ENCODE measurements at places on chromosomes 13 and 19.
A peak's percentile ranks its signal among the peaks of the same experiment; 100 is the strongest.

DNA sequence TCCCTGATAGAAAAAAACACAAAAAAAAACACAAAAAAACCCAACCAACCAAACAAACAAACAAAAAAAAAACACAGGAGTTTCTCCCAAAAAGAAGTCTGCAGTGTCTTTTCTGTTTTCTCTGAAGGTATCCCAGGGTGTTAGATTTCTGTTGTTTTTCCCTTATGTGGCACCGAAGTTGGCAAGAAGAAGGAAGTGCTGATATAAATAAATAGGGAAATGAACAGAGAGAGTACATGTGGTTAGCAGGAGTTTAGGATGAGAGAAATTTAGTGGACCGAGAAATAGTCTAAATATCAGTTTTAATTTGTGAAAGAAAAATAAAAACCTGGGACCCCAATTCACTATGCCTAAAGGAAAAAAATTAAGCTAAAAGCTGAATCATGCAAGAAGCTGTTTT is 287.0 kb upstream of the SGCG start:
- no peak for DNase-seq

DNA sequence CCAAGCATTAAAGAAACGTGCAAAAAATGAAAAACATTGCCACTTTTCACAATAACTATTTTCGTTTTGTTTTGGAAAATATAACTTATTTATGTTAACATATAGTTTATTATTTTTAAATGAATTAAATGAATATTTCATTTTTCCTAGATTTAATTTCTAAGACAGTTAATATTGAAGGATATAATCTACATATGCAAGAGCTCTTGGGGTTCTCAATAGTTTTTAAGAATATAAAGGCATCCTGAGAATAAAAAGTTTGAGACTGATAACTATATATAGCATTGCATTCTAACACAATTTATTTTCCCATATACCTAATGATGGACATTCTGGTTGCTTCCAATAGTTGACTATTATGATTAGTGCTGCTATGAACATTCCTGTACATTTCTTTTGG is 19.9 kb downstream of the ZNF461 start:
- DNase-seq: no peak

DNA sequence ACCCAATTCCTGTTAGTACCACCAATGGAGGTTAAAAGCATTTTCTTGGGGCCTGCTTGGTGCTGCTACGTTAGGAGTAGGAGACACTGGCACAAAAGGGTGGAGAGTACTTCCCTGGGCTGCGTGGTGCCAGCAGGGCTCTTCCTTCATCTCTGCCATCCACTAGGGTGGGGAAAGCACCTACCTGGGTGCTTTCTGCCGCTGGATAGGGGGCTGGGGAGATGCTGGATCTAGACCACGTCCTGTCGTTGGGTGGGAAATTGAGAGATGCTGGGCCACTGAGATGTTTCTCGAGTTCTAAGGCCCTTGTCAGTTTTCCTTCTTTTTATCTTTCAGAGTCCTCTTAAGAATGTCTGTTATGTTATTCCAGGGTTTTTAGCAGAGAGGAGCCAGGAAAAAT is 6.7 kb upstream of the FCGBP start:
- no peak for DNase-seq

DNA sequence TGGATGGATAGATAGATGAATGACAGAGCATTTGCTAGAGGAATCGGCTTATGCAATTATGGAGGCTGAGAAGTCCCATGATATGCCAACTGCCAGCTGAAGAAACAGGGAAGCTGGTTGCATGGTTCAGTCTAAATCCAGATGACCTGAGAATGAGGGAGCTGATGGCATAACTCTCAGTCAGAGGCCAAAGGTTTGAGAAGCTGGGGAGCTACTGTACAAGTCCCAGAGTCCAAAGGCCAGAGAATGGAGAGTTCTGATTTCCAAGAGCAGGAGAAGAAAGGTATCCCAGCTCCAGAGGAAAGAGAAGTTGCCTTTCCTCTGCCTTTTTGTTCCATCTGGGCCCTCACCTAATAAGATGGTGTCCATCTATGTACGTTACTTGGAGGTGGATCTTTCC is 108.3 kb downstream of the CDK8 start:
- no peak for DNase-seq

- peak; percentile 52 for DNase-seq
These were observed 37.4 kb downstream of the SCGB2B2 start for GRCh38 chr19:34639491-34640085.
